ENCODE measurements at places on chromosomes 13 and 19.
A peak's percentile ranks its signal among the peaks of the same experiment; 100 is the strongest.

DNA sequence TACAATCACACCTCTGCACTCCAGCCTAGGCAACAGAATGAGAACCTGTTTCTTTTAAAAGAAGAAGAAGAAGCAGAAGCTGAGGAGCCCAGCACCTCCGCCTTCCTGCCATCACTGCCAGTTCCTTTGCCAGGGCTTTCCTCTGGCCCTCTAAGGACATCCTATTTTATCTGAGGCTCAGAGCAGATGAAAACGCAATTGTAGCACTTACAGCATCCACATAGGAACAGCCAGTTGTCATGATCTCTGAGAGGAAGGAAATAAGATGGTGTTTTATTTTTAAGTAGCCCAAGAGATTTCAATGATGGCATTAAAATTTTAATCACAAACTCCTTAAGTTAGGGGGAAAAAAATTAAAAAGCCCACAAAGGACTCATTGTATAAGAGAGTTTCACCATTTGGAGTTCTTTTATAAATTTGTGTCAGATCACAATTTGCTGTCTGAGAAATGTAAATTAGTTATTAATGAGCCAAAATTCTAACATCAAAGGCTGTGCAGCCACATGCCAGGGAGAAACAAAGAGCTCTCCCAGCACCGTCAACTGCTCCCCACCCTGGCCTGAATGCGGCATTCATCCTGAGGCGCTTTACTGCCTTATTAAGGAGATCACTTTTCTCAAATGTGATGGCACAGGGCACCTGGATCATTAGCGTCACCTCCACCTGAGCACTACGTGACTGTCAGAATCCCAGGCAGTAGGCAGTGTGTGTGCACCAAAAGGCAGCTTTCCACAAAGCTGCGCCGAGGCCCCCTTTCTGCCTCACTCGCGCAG, 393.0 kb downstream of the FOXO1 start:
- DNase-seq: no peak

- DNase-seq: no peak
These were observed 187.7 kb downstream of the RAP2A start for GRCh38 chr13:97621631-97622030.

GRCh38 chr19:2326699-2327360, 1.6 kb downstream of the LSM7 start:
- DNase-seq: no peak

DNA sequence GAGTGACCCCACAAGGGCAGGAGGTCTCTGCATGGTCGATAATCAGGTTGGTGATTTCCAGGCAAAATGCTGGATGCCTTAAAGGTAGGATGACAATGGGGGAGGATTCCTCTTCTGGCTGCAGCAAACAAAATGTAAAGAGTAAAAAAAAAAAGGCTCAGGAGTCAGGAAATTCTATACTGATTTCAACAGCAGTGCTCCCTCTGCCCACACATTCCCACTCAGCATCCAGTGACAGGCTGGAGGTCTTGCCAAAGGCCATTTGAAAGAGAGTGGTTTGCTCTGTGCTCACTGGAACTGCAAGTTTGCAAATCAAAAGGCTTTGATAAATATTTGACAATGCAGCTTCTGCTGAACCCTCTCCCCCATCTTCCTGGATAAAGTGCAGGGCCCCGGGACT, 135.4 kb downstream of the TNFRSF19 start:
- no peak for DNase-seq

DNA sequence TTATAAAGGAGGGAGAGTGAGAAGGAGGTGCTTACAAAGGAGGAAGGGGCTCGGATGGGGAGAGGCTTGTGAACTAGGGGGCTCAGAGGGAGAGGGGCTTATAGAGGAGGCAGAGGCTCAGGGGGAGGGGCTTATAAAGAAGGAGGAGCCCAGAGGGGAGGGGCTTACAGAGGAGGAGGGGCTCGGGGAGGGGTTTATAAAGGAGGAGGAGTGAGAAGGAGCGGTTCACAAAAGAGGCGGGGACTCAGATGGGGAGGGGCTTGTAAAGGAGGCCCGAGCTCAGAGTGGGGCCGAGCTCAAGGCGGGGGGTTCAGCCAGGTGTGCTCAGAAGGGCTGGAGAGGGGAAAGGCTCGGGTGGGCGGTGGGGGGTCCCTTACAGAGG, 500 bp downstream of the SMIM24 start:
- peak; percentile 43 for DNase-seq

DNA sequence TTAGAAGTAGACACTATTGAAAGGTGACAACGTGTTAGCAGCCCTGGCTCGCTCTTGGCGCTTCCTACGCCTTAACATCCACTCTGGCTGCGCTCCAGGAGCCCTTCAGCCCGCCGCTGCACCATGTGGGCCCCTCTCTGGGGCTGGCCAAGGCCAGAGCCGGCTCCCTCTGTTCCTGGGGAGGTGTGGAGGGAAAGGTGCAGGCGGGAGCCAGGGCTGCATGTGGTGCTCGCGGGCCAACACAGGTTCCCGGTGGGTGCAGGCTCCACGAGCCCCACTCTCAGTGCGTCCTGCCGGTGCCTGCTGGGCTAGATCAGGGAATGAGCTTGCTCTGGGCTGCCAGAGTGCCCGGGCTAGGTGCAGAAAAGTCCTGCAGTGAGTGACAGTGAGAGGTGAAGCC, 1284.3 kb downstream of the OLFM4 start:
- DNase-seq: no peak

DNA sequence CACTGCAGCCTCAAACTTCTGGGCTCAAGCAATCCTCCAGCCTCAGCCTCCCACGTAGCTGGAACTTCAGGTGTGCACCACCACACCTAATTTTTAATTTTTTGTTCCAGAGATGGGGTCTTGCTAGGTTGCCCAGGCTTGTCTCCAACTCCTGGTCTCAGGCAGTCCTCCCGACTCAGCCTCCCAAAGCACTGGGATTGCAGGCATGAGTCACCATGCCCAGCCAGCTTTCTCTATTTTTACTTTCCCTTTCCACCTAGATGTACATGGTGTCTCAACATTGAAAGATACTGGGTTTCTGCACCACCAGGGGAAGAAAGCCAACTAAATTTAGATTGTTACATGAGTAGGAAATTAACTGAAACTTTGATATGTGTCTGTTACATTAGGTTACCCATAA, 13.8 kb upstream of the ZNF846 start:
- DNase-seq: no peak

DNA sequence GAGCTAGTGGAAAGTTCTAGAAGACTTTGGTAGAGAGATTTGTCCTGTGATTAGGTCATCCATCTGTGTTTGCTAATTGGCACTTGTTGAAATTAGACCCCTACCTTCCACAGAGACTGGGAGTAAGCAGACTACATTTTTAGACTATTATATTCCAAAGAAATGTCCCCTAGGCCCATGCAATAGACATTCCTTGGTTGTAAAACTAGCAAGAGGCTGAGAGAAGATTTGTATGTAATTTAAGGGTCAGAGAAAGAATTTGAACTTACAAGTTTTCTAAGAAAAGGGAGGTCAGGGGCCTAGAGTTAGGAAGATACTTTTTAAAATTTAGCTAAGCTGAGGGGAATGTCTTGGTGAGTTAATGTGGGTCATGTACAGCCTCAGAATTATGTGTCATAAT, 470.7 kb upstream of the SLITRK1 start:
- no peak for DNase-seq

GRCh38 chr13:26976313-26976712, 195.3 kb downstream of the USP12 start:
- DNase-seq: no peak

DNA sequence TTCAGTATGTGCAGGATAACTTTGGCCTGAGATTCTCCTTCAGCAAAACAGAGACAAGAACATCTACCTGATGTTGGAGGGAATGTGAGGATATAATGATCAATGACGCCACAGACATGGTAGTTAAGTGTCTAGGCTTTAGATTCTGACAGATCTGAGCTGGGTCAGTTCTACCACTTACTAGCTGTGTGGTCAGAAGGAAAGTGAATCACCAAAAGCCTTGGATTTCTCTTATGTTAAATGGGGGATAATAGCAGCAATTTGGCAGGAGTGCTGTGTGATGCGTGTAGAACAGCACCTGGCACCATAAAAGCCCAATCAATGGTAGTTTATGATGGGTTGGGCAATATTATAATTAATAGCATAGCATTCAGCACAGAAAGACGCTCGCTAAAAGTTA, 41.7 kb downstream of the RXFP2 start:
- no peak for DNase-seq

GRCh38 chr13:41458187-41458760, 924 bp downstream of the RGCC start:
- DNase-seq: peak; percentile 55

- no peak for DNase-seq
These were observed 17.3 kb downstream of the CEACAM7 start for GRCh38 chr19:41670755-41671154.

- DNase-seq: no peak
These were observed 1.9 kb downstream of the PPP1R12C start for GRCh38 chr19:55115446-55116065.

DNA sequence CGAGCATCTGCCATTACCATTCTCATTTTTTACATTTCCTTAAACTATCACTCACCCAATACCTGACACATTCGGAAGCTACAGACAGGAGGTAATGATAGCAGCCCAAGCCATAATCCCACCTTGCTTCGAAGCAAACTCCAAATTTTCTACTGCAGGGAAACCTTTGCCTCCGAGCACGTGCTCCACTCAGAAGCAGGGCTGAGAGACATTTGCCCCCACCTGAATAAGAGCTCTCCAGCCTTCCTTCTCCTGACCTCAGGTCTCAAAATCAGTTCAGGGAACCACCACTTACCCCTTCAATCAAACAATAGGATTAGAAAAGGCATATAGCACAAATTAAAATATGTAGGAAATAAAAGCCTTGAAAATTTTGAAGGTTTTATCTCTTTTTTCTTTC, 2.3 kb upstream of the DACH1 start:
- no peak for DNase-seq

DNA sequence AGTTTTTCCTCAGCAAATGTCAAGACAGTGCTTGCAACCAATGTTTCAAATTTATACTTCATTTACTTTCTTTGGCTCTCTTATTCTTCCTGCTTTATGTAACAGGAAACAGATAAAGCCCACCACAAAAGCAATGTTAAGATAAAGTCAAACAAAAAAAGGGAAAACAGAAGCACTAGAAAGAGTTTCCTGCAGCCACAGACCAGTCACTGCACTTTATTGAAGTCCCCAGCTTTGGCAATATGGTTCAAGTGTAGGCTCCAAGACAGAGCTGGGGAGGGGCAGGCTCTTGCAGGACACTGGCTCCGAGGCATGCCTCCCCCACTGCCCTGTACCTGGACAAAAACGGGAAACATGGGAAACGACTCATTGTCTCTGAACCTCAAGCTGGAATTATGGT, 15.3 kb upstream of the CDC16 start:
- no peak for DNase-seq
